Brain pericyte (primary cell): ENCODE measurements at places on chromosomes 2 and 18.

DNA sequence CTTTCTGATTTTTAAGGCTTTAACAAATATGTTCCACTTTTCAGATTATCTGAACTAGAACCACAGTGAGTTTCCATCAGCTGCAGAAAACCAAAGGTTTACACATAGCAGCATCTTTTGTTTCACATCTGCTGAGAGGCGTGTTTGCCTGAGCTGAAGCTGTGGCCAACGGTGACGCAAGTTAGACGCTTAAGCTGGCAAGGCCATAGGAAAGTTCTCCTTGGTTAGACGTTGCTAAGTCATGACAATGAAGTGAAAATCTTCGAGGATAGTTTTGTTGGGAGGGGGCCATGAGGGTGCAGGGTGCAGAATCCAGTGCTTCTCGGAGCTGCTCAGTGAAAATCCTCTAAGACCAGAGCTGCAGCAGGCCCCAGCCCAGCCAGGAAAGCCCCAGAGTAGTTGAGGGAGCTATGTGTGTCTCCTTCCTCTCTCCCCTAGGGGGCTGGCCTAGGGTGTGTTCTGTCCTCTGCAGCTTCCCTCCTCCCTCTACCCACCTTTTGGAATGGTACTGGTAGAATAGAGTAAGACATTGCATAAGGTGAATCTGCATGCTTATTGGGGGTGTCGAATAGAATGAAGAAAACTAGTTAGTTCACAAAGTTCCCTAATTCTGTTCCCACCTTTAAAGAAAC lies 105.4 kb downstream of the FHOD3 start:
- DNase-seq = no peak

DNA sequence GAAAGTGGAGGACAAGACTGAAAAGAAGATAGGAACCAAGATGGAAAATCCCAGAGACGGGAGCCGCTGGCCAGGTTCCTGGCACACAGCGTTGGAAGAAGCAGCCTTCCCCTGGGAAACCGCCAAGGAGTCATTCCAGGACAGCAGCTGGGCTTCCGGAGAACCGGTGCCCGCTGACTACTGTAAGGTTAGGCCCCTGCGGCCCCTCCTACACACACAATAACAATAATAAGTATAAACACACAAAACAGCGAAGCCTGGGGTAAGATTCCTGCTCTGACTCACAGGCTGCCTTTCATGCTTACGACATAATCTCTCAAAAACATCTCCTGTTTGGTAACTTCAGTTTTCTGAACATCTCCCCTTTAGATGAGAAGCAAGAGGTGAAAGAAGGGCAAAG lies 28.1 kb upstream of the MYCN start:
- no peak for DNase-seq

GRCh38 chr2:153404792-153405191 lies 73.8 kb downstream of the RPRM start:
- DNase-seq = no peak

DNA sequence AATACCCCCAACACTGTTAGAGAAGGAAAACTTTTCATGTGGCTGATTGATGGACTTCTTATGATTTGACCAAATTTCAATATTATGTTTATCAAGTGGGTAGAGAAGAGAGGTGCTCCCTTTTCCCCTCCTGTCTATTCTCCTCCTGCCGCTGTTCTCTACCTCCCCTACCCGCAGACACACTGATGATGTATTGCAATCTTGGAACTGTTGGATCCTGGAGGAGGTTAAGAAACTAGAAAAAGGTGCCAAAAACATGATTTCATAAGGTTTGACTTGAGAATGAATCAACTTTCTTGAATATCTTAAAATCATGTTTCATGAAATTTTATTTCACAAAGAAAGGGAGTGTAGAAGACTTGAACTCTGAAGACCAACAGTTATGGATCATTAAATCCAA lies 125.8 kb downstream of the MEIS1 start:
- no peak for DNase-seq

GRCh38 chr2:17878281-17879136 lies at the start of gene KCNS3:
KCNS3 (plus strand) TSS chr2:17878667; CDS start chr2:17931009, 52,342 bp downstream.
- no peak for DNase-seq

- no peak for DNase-seq
Observed at GRCh38 chr18:9997711-9998110, 83.9 kb downstream of the VAPA start.

DNA sequence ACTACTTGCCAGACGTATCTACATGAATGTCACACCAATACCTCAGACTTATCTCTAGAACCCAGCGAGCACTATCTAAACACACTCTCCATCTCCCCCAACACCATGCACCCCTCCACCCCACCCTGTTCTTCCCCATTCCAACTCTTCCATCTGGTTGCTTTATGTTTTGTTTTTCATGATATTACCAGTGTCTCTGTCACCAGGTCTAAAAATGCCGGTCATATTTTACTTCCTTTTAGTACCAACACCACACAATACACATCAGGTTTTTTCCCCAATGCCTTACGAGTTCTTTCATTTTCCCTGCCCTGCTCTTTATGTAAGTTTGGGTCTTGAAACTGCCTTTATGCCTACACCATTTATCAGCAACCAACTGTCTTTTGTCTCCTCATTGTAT lies 10.2 kb upstream of the ITGA4 start:
- no peak for DNase-seq

- no peak for DNase-seq
Observed at GRCh38 chr18:30444544-30444943, 598.0 kb downstream of the DSC3 start.

- no peak for DNase-seq
Observed at GRCh38 chr2:143428700-143429099, 299.5 kb downstream of the ARHGAP15 start.

DNA sequence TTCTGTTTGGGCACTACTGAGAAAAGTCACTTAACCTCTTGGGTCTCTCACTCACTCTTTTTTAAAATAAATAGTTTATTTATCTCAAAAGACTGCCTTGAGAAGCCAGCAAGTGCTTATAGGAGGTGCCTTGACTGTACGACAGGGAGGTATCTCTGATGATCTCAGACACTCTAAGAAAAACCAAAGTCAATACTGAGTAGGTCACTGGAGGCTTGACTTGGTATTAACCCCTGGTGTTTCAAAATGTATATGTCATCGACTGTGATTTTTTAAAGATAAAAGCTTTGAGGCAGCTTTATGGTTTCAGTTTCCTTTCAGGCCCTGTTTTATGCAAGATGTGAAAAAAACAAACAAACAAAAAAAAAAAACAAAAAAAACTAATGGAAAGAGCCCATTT lies 33.7 kb downstream of the MREG start:
- no peak for DNase-seq

- DNase-seq = no peak
Observed at GRCh38 chr2:211737282-211737681, 801.3 kb downstream of the ERBB4 start.

DNA sequence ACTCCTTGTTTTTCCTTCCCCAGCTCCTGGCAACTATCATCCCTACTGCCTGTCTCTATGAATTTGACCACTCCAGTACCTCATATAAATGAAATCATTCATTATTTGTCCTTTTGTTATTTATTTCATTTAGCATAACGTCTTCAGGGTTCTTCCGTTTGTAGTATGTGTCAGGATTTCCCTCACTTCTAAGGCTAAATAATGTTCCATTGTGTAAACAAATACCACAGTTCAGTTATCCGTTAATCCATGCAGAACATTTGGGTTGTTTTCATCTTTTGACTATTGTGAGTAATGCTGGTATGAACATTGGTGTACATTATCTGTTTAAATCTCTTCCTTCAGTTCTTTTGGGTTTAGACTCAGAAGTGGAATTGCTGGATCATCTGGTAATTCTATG lies 18.8 kb downstream of the DYNC2LI1 start:
- DNase-seq = no peak

- no peak for DNase-seq
Observed at GRCh38 chr2:231228974-231229529, 30.6 kb downstream of the ARMC9 start.

DNA sequence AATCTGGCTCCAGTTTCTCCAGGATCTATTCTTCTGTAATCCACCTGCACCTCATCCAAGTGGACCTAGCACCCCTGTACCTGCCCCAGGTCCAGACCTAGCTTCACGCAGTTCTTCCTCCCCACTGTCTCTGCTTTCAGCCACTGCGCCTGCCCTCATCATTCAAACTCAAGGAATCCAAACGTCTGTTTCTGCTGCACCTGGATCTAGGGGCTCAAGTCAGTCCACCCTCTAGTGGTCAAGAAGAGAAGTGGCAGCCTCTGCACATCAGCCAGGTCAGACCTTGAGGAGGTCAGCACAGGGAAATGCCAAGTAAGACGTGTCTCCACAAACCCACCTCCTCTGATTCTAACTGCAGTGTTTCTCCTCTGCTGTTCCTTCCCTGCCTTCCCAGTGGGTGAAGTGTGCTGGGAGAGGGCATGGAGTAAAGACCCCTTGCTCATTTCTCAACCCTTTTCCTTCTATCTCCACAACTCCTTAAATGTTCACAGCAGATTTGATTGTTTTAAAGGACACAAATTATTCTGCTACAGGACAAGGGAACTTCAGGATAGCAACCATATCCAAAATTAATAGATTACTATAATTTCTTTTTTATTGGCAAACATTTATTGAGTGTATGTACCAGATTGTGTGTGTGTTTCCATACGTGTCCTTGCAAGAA lies 8.6 kb upstream of the RNF152 start:
- no peak for DNase-seq

DNA sequence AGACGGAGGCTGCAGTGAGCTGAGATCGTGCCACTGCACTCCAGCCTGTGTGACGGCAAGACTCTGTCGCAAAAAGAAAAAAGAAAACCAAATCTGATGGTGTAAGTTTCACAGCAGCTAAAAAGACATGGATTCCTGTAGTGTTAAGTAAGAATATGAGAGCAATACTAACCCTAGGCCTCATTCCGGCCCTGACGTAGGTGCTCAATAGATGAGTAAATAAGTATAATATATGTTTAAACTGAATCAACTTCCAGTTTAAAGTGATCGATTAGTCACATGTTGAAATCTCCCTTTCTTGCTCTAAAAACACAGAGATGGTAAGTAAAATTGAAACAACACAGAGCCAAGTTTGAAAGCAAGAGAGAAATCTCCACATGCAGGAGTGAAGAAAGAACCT lies 8.0 kb downstream of the ME2 start:
- DNase-seq = no peak

GRCh38 chr2:156590085-156590739 lies 154.0 kb downstream of the GPD2 start:
- no peak for DNase-seq

GRCh38 chr2:42973726-42974125 lies 181.3 kb upstream of the HAAO start:
- DNase-seq = no peak

DNA sequence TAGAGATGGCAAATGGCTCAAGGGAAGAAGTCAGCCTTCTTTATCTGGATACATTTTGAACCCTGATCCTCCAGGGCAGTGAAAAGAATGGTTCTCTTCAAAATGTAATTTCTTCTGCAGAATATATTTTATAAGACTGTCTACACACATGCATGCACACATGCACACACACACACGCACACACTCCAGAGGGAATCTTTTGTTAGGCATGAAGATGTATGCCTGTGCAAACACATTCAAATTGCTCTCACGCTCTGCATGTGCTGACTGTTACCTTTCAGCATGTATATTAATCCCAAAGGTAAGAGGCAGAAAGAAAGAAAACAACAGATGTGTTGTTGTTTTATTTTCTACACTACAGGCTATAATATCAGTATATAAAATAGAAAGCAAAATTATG lies 43.2 kb downstream of the SLC5A7 start:
- DNase-seq = no peak

- no peak for DNase-seq
Observed at GRCh38 chr2:159206736-159207380, 79.6 kb downstream of the WDSUB1 start.

- no peak for DNase-seq
Observed at GRCh38 chr2:71538656-71539265, 85.4 kb downstream of the DYSF start.

- no peak for DNase-seq
Observed at GRCh38 chr18:74609535-74609934, 11.9 kb downstream of the ZNF407 start.

DNA sequence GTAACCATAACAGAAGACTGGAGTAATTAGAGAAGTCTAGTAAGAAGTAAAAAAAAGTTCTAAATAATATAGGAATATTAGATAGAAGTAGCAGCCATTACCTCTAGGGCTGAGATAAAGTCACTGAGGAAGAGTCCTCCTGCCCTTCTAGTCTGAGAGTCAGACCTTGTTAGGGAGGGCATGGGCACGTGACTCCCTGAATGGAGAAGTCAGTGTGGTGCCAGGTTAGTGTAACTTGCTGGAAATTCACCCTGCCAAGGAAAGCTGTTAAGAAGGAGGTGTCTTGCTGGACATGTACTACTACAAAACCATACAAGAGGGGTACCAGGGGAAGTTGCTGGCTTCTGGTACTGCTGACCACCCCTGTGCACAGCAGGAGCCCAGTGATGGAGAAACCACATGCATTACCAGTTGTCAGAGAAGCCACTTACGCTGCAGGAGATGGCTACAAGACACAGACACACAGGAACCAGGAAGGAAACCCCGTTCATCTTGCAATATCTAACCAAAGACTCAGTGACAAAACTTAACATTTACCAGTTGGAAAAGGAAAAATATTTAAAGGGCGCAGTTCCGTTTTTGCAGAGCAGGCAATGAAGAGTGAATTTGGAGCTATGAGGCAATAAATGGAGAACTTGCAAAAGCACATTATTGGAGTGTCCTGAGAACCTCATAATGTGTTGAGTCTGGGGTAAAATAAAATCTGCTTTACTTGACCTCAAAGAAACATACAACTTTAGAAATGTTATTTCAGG lies 77.2 kb upstream of the TLK1 start:
- no peak for DNase-seq

DNA sequence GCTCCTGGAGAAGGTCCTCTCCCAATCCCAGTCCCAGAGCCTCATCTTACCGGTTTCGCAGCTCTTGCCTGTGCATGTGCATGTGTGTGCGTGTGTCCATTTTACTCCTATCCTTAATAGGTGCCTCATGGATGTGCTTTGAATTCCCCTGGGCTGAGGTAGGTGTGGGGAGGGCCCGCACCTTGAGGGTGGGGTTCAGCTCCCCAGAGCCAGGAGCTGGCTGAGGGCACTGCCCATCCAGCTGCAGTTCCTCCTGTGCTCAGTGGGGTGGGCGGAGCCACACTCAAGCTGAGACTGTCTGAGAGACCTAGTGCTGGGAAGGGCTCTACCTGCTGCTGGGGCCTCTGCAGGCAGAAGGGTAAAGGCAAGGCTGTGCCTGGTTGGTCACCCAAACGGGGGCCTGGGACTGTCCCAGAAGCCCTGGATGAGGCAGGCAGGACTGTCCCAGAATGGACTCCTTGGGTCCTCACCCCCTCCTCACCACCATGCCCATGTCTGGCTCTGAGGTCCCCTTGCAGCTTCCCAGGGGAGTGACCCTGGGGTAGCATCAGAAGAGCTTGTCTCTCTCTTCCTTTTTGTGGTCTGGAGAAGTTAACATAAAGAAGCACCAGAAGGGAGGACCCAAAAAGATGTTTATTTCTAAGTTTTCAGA lies 8.9 kb downstream of the GDF7 start:
- no peak for DNase-seq

DNA sequence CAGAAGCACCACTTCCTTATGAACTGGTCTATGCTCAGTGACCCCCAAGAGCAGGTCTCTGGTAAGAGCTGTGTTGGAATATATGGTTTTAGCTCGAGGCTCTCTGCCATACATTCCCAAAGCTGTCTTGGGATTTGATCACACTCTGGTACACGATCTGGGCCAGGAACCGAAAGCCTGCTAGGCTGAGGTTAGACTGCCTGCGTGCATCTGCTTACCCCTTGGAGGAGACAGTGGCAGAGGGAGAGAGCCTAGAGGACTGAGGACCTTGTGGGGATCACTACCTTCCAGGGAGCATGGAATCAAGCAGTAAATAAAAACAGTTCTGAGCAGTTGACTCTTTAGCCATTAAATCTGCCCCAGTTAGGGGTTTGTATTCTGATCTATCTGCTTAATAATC lies 63.7 kb downstream of the ZNF532 start:
- DNase-seq = no peak
